HCT116 (cell line): ENCODE measurements at places on chromosomes 2 and 18. TPM values are rescaled to one million over a fixed set of nuclear protein-coding genes. Genes with fewer than 3 reads are reported as not detected.
A peak's percentile ranks its signal among the peaks of the same experiment; 100 is the strongest.

Gene CTAGE1
- total RNA-seq: not detected

Gene AKAIN1
- not detected for total RNA-seq

Gene SPP2
- not detected for total RNA-seq

Gene CLIP4
- total RNA-seq: 27.8 TPM

Gene MC5R
- not detected for total RNA-seq

GRCh38 chr2:127673291-127674069, 1.9 kb downstream of the LIMS2 start:
- H3K4me1 ChIP-seq: no peaks in the 10 kb centered on the region
- no peaks in the 10 kb centered on the region for H3K36me3 ChIP-seq
- no peak overlapping the region for H3K4me3 ChIP-seq
- no peak overlapping the region for H3K27ac ChIP-seq
- peaks cover 7% of the 10 kb centered on the region; the same call in 1 of the 2 replicates for H3K27me3 ChIP-seq
- no peak for DNase-seq

DNA sequence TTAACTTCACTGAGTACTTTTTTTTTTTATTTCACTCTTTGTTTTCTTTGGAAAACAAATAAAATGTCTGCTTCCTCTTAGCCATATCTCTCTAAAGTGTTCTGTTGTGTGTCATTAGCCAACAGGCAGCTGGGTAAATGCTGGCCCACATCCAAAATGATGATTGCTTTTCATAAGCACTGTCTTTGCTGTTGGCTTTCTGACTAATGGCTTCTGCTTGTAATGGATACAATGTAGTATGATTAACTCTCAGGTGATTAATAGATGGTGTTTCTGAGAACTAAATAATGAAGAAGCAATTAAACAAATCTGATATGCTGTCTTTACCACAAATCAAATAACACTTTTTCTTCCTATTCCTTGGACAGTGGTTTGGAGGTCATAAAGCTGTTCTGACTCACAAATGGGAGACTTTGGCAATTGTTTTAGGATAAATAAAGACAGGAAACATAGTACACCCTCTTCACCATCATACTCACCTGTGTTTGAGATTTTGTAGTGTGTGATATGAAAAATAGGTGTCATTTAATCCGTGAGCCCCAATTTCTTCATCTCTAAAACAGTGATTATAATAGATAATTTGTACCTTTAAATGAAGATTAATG, 888.4 kb downstream of the TSN start:
- H3K4me1 ChIP-seq: no peaks in the 10 kb centered on the region
- DNase-seq: no peak
- no peaks in the 10 kb centered on the region for H3K36me3 ChIP-seq
- H3K4me3 ChIP-seq: no peak overlapping the region

- peaks cover 71% of the 10 kb centered on the region for H3K36me3 ChIP-seq
- H3K4me3 ChIP-seq: no peak overlapping the region
- H3K27ac ChIP-seq: no peak overlapping the region
- peaks cover 13% of the 10 kb centered on the region for H3K4me1 ChIP-seq
These were observed 7.0 kb downstream of the BUB1 start for GRCh38 chr2:110670826-110671225.

DNA sequence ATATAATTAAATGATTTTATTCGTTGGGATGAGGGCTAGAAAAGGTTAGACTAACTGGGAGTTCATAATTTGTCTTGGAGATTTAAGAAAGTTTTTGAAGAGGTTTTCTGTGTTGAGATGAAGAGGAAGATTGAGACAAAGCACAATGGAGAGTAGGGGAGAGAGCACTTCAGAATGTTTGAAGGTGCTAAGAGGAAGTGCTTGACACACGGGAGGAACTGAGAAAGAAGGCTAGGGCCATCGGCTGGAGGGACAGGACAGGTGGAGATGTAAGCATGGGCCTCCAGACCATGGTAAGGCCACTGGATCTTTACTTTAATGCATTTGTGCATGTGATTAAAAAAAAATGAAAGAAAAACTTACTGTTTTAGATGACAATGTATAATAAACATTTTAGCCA, 31.5 kb downstream of the GREB1L start:
- no peak overlapping the region for H3K4me3 ChIP-seq
- no peak overlapping the region for H3K27ac ChIP-seq
- DNase-seq: no peak
- no peaks in the 10 kb centered on the region for H3K36me3 ChIP-seq
- peaks cover 11% of the 10 kb centered on the region for H3K4me1 ChIP-seq

DNA sequence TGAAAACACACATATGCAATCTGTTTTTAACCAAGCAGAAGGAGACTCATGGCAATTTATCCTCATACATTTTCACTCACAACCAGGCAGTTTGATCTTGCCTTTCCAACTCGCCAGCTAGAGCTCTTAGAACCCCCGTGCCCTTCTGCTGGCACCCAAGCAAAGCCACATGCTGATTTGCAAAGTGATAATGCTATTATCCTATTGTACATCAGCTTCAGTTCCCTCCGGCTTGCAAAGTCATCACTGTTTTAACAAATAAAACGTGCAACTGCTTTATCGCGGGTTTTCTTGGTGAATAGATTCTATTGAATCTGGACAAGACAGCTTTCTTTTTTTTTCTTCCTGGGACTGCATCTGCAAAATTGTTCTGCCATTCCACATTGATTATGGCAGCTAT, 314.6 kb downstream of the LNPK start:
- no peaks in the 10 kb centered on the region for H3K27me3 ChIP-seq
- no peaks in the 10 kb centered on the region for H3K36me3 ChIP-seq
- H3K27ac ChIP-seq: no peak overlapping the region
- H3K4me1 ChIP-seq: no peaks in the 10 kb centered on the region
- no peak overlapping the region for H3K4me3 ChIP-seq

DNA sequence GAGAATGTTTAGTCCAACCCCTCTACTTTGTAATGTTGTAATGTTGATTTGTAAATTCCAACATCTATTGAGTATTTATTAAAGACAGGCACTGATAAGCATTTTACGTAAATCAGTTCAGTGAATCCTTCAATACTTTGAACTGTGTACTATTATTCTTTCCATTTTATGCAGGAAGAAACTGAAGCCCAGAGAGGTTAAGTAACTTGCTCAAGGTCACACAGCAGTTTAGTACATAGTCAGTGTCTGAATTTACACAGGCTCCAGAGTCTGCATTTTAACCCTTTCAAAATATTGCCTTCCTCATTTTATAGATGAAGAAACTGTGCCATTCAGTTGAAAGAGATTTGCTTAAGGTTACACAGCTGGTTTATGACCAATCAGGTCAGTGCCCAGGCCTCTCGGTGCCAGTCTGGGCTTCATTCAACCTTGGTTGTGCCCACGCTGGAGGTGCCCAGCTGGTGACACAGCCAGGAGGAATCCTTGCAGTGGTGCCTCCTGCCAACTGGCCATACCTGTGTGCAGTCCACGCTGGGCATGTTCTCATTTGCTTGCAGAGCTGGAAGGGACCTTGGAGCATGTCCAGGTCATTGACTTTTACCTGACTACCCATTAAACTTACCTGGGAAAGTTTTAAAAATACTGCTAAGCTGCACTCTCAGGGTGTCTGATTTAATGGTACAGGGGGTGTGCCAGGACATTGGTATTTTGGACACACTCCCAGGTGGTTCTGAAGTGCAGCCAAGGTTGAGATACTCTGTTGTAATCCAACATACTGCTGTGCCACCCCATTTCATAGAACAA, 74.3 kb upstream of the CYRIA start:
- H3K27me3 ChIP-seq: no peaks in the 10 kb centered on the region
- no peak for DNase-seq
- no peaks in the 10 kb centered on the region for H3K36me3 ChIP-seq
- H3K27ac ChIP-seq: no peak overlapping the region
- H3K4me1 ChIP-seq: no peaks in the 10 kb centered on the region

GRCh38 chr2:224062481-224063297, 23.6 kb upstream of the SERPINE2 start:
- no peaks in the 10 kb centered on the region for H3K27me3 ChIP-seq
- no peaks in the 10 kb centered on the region for H3K36me3 ChIP-seq
- no peak for DNase-seq

DNA sequence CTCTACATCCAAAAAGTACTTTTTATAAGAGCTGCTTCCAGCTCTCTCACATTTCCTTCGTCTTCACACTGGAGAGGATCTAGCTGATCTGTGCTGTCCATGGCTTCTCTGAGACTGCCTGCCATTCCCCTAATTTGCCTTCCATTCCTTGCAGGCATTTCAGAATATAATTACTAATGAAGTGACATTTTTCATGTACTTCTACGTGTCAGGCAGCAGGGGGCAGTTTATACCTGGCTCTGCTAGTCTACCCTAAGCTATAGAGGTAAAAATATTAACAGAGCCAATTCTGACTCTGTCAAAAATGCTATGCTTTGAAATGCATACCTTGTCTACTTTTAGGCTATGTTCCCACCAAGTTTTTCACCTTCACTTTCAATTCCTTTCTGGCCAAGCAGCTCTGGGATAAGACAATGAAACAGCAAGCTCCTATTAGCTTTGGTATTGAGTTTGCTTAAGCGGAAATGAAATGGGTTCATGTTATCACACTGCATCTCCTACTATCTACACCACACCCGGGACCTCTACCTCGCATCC, 81.9 kb downstream of the MEP1B start:
- no peak overlapping the region for H3K4me3 ChIP-seq
- no peaks in the 10 kb centered on the region for H3K27me3 ChIP-seq
- DNase-seq: peak; percentile 16
- no peaks in the 10 kb centered on the region for H3K36me3 ChIP-seq
- H3K27ac ChIP-seq: no peak overlapping the region
- H3K4me1 ChIP-seq: no peaks in the 10 kb centered on the region
